ENCODE measurements at places on chromosomes 1 and 21.

DNA sequence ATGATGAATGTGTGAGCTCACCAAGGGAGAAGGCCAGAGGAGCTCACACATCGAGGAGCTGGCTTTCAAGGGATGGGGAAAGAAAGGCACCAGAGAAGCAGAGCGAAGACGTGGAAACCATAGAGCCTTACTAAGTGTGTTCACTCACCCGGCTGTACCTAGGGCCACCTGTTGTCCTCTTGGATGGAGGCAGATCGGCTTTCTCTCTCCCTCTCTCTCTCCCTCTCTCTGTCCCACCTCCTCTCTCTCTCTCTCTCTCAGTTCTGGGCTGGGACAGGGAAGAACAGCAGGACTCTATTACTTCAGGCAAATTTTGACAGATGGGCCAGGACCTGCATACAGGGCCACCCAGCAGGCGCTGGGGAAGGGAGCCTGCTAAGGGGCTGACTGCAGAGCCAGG, 64.8 kb downstream of the HIVEP3 start:
- H3K4me1 ChIP-seq: no peaks in the 10 kb centered on the region
- no peak overlapping the region for H3K4me3 ChIP-seq
- no peak for DNase-seq
- H3K27ac ChIP-seq: no peak overlapping the region
- no peaks in the 10 kb centered on the region for H3K27me3 ChIP-seq
- H3K36me3 ChIP-seq: no peaks in the 10 kb centered on the region

GRCh38 chr21:45578176-45578801, 36.0 kb upstream of the SLC19A1 start:
- H3K4me3 ChIP-seq: no peak overlapping the region
- H3K36me3 ChIP-seq: no peaks in the 10 kb centered on the region
- H3K27me3 ChIP-seq: no peaks in the 10 kb centered on the region
- DNase-seq: no peak

GRCh38 chr1:198167436-198167934, 10.7 kb downstream of the NEK7 start:
- no peaks in the 10 kb centered on the region for H3K27me3 ChIP-seq
- no peak for DNase-seq
- H3K4me3 ChIP-seq: no peak overlapping the region
- no peaks in the 10 kb centered on the region for H3K36me3 ChIP-seq
- peaks cover 15% of the 10 kb centered on the region for H3K4me1 ChIP-seq
- no peak overlapping the region for H3K27ac ChIP-seq

DNA sequence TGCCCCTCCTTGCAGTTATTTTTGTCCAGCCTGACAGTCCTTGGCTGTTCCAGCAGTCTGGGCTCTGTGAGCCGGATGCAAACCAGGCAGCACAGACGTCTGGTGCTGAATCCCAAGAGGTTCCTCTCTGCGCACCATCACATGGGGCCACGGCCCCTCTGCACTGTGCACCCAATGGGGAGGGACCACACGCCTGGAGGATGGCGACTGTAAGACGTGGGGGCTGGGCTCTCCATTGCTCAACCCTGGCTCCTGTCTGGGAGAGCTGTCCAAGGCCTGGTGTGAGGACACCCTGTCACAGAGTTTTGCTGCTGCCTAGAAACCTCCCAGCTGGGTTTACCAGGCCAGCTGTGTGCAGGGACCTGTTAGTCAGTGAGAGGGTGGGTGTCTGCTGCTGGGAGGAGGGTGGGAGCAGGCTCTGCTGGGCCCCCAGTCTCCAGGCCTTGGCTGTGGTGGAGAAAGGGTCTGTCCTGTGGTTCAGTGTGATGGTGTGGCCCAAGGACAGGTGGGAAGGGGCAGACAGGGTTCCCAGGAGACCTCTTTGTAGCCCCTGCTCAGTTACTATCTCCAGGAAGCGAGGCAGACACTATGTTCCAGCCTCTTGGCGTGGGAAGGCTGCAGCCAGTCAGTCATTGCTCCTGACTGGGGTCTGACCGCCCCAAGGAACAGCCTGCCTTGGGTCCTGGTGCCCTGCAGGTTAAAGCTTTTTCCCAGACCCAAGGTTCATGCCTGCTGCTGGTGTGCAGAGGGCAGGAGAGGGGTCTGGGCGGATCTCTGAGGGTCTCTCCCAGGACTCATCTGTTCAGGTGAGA, 13.8 kb downstream of the HEYL start:
- DNase-seq: no peak
- peaks cover 21% of the 10 kb centered on the region for H3K27me3 ChIP-seq
- no peaks in the 10 kb centered on the region for H3K36me3 ChIP-seq
- no peak overlapping the region for H3K27ac ChIP-seq

GRCh38 chr1:234281826-234282489, 91.3 kb upstream of the COA6 start:
- peaks cover 16% of the 10 kb centered on the region for H3K4me1 ChIP-seq
- no peaks in the 10 kb centered on the region for H3K36me3 ChIP-seq
- no peaks in the 10 kb centered on the region for H3K27me3 ChIP-seq

DNA sequence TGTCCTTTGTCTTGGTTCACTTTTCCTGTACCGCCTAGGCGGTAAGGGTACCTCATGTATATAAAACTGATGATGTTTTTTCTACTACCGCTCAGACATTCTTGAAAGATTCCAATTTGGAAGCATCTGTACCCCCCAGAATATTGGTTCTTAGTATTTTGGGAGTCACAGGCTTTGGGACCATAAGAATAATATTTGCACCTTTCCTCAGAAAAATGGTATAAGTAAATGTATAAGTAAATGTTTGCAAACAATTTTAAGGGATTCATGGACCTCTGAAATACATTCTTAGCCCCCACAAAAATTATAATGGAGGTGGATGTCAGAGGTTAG, 677 bp downstream of the SRP9 start:
- H3K4me3 ChIP-seq: peak overlapping the region; percentile 78
- peaks cover 33% of the 10 kb centered on the region for H3K4me1 ChIP-seq
- H3K27me3 ChIP-seq: no peaks in the 10 kb centered on the region
- H3K36me3 ChIP-seq: peaks cover 10% of the 10 kb centered on the region

DNA sequence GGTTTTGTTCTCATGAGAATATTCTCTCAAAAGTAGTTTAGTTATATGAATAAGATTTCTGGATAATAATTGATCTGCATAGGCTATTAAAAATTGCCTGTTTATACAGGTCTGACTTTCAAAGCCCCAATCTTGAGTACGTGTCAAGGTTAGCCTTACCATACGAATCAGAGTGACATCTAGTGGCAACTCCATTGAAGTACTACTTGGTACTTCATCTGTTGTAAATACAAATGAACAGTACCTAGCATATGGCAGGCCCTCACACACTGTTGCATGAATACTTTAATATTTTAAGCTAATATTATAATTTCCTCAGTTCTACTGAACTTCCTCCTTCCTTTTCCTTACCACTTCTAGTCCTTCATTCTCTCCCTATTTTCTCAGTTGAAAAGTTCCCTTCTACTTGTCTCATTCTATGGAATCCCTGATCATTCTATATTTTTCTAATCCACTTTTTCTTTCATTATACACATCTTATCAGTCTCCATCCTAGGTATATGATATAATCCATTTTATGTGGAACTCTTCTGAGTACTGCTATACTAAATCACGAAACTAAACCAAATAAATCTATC, 101.2 kb downstream of the AKT3 start:
- peak; percentile 74 for DNase-seq
- peaks cover 38% of the 10 kb centered on the region for H3K4me1 ChIP-seq
- no peak overlapping the region for H3K4me3 ChIP-seq
- no peaks in the 10 kb centered on the region for H3K27me3 ChIP-seq

- DNase-seq: no peak
- H3K4me1 ChIP-seq: no peaks in the 10 kb centered on the region
- H3K36me3 ChIP-seq: no peaks in the 10 kb centered on the region
- no peak overlapping the region for H3K4me3 ChIP-seq
- H3K27me3 ChIP-seq: no peaks in the 10 kb centered on the region
- no peak overlapping the region for H3K27ac ChIP-seq
Observed at GRCh38 chr1:56216218-56216617, 363.1 kb downstream of the PLPP3 start.

GRCh38 chr1:171434717-171435346, 50.5 kb upstream of the PRRC2C start:
- H3K4me1 ChIP-seq: peaks cover 26% of the 10 kb centered on the region
- H3K27ac ChIP-seq: no peak overlapping the region
- DNase-seq: no peak
- no peaks in the 10 kb centered on the region for H3K36me3 ChIP-seq
- H3K4me3 ChIP-seq: no peak overlapping the region

- no peak overlapping the region for H3K4me3 ChIP-seq
- no peaks in the 10 kb centered on the region for H3K27me3 ChIP-seq
- no peaks in the 10 kb centered on the region for H3K4me1 ChIP-seq
- no peak overlapping the region for H3K27ac ChIP-seq
Observed at GRCh38 chr1:24195874-24196273, 8.8 kb upstream of the IFNLR1 start.

GRCh38 chr1:227943381-227944089, 4.2 kb downstream of the WNT9A start:
- H3K36me3 ChIP-seq: no peaks in the 10 kb centered on the region
- no peak overlapping the region for H3K27ac ChIP-seq
- H3K27me3 ChIP-seq: peaks cover 13% of the 10 kb centered on the region
- H3K4me1 ChIP-seq: peaks cover 5% of the 10 kb centered on the region

DNA sequence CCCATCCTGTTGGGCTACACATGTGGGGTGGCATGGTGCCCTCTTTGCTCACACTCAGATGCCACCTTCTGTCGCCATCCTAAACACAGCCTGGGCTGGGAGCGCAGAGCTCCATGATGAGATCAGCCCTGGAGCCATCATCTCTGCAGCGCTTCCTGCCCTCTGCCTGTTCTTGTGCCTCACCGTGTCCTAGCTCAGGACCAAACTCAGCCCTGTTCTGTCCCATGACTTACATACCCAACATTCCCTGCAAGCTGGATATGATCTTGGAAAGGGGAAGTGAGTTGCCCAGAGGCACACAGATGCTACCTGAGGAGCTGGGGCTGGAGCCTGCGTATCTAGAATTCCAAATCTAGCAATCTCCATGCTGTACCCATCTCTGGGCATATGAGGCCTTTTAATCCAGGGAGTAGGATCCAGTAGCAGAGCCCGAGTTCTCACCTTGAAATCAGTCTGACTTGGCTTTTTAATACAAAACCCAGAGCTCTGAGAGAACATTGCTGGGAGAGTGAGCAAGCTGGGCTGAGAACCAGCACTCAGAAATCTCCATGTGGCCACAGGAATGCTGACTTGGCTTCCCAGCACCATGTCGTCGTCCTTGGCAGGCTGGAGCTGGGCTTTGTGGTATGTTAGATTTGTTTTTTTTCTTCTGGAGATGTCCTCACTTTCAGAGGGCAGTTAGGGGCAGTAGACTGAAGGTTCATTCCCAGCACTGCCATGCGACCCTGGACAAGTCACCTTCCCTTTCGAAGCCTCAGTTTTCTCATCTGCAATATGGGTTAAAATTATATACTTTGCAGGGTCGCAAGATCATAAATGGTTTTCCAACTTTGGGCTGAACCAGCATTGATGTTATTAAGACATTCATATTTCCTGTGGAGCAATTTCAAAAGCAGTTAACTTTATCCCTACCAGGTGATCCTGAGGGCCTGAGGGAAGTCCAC, 2.6 kb downstream of the ALPL start:
- H3K27ac ChIP-seq: no peak overlapping the region
- H3K4me3 ChIP-seq: no peak overlapping the region
- no peak for DNase-seq
- H3K36me3 ChIP-seq: no peaks in the 10 kb centered on the region

- H3K27ac ChIP-seq: no peak overlapping the region
- H3K4me3 ChIP-seq: no peak overlapping the region
- no peaks in the 10 kb centered on the region for H3K36me3 ChIP-seq
- peaks cover 27% of the 10 kb centered on the region for H3K27me3 ChIP-seq
Observed at GRCh38 chr1:166971252-166971651, 4.1 kb downstream of the ILDR2 start.

GRCh38 chr1:53576866-53577760, 117.9 kb downstream of the DMRTB1 start:
- peaks cover 25% of the 10 kb centered on the region for H3K4me1 ChIP-seq
- no peak overlapping the region for H3K27ac ChIP-seq
- H3K36me3 ChIP-seq: no peaks in the 10 kb centered on the region
- peak; percentile 33 for DNase-seq
- no peaks in the 10 kb centered on the region for H3K27me3 ChIP-seq

DNA sequence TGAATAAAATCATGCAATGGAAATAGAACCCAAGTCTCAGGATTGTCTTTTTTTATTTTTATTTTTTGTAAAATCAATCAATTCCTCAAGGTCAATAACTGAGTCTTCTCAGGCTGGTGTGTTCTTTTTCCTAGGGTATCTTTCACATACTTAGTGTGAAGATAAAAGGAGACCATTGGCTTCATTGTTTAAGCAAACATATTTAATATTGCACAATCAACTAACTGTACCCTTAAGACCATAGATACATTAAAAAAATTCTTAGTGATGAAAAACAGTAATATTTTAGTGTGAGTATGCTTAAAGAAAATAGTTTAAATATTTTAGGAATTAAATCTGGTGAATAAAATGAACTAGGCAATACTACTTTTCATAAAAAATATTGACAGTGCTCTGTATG, 31.4 kb downstream of the PDE4B start:
- no peak overlapping the region for H3K4me3 ChIP-seq
- no peak overlapping the region for H3K27ac ChIP-seq
- no peaks in the 10 kb centered on the region for H3K27me3 ChIP-seq
- H3K36me3 ChIP-seq: no peaks in the 10 kb centered on the region
- no peaks in the 10 kb centered on the region for H3K4me1 ChIP-seq

- H3K4me3 ChIP-seq: no peak overlapping the region
- peaks cover 11% of the 10 kb centered on the region for H3K4me1 ChIP-seq
- DNase-seq: no peak
- H3K27ac ChIP-seq: no peak overlapping the region
- H3K36me3 ChIP-seq: no peaks in the 10 kb centered on the region
Observed at GRCh38 chr1:53552981-53553733, 94.0 kb downstream of the DMRTB1 start.

DNA sequence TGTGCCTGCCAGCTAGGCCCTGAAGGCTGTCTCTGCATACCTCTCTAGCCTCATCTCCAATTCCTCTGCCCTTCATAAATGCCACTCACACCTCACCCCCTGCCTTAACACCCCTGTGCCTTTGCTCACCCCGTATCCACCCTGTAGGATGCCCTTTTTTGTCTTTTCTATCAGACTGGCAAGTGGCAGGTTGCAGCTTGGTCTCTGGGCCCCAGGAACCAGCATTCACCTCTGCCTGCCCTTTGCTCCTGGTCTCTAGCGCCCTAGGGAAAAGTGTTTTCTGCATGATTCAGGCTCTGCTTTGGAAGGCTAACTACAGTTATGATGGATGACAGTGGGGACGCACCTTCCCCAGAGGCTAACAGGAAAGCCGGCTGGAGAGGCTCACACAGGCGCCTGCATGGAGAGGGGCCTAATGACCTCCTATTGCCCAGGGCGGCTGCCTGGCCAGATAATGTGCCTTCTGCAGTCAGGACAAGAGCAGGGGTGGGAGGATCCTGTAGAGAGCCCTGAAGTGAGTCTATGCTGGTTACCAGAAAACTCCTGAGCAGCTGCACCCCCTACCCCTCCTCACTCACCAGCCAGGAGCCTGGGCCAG, 11.2 kb downstream of the KANK4 start:
- H3K36me3 ChIP-seq: no peaks in the 10 kb centered on the region
- peaks cover 8% of the 10 kb centered on the region for H3K4me1 ChIP-seq
- no peaks in the 10 kb centered on the region for H3K27me3 ChIP-seq
- H3K27ac ChIP-seq: no peak overlapping the region
